ENCODE measurements at places on chromosomes 5 and 9.

DNA sequence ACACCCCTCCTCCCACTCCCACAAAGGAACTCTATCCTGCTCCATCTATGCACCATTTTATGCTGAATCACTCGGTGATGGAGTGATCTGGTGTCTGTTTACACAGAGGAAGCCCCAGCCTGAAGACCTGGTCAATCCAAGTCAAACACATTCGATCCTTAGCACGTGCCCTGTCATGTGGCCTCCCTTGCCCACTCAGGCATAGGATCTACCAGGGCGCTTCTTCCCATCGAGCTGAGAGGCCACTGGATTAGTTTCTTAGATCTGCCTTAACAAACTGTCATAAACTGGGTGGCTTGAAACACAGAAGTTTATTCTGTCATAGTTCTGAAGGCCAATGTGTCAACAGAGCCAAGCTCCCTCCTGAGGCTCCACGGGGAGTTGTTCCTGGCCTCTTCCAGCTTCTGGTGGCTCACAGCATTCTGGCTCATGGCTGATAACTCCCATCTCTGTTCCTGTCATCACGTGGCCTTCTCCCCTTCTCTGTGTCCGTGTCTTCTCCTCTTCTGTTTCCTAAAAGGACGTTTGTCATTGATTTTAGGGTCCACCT is 34.2 kb downstream of the FOXI1 start:
- DNase-seq = no peak

DNA sequence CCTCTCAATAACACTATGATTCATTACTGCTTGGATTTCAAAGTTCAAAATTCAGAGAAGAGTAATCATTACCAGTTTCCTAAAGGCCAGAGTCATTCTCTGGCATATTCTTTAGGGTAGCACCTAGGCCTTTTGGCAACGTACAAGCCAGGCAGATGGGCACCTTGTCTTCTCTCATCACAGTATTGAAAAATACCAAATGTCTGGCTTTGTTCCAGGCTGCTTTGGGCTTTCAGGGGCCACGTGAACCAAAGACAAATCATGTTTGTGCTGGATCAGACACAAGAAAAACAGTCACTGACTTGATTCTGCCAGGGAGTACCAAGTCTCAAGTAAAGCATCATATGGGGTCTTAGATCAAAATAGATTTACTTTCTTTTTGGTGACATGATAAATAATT is 15.5 kb downstream of the MEGF9 start:
- DNase-seq = no peak

- DNase-seq = peak; percentile 77
Measured at GRCh38 chr9:96491079-96491879, 41.3 kb downstream of the HABP4 start.

DNA sequence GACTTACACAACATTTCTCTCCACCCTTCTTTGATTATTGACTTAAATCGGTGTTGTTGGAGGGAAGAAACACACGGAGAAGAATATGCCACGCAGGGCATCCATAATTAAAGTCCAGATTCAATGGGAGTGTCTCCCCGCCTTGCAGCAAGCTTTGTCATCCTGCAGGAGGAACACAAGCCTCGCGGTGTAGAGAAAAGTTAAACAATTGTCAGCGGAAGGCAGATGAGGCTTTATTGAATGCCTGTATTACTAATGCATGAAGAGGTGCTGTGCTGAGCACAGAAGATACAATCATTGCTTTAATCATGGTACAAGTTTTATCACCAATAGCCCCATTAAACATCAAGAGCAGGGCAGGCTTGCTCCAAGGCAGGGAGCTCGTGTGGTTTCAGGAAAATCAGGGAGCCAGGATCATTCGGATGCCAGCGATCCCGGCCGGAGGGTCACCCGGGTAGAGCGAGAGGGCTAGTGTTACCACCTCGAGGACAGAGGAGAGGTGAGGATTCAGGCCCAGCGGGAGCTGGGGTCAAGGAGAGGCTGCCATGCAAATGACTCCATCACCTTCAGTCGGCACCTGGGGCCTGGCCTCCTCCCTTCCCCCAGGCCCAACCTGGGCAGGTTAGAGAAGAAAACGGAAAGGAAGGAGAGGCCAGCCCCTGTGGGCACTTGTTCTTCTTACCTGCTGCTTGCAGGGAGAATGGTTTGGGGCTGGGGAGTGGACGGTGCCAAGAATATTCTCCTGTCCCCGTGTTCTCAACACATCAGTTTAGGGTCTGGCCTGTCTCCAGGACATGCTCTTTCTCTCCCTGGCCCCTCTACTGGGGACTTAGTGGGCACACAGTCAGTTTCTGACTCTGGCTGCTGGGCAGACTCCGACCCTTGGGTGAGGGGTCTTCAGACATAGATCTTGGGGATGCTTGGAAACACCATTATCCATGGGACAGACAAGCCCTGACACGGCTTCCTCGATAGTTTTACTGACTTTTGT is 289.5 kb downstream of the IRX2 start:
- no peak for DNase-seq

GRCh38 chr5:150298701-150299451 is 3.8 kb downstream of the ARSI start:
- peak; percentile 99 for DNase-seq

GRCh38 chr9:75432888-75433287 is 344.6 kb downstream of the OSTF1 start:
- no peak for DNase-seq
